CD8-positive, alpha-beta T cell (primary cell): ENCODE measurements at places on chromosomes 2 and 18.

DNA sequence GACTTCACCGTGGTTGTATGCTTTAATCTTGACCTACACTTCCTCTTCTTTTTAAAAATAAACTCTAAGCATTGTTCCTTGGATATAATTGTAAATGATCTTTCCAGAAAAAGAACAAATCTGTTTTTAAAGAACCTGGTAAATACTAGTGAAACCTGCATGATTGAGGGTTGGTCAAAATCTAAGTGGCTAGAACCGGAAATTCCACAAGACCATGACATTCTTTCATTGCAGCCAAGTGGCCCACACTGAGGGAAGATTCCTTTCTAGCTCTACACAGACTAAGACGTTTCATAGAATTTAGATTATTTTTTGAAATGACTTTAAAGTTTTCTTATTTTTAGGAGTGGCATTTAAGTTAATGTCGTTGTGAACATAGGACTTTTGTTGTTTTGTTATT lies 356.7 kb downstream of the NYAP2 start:
- DNase-seq, result no peak

DNA sequence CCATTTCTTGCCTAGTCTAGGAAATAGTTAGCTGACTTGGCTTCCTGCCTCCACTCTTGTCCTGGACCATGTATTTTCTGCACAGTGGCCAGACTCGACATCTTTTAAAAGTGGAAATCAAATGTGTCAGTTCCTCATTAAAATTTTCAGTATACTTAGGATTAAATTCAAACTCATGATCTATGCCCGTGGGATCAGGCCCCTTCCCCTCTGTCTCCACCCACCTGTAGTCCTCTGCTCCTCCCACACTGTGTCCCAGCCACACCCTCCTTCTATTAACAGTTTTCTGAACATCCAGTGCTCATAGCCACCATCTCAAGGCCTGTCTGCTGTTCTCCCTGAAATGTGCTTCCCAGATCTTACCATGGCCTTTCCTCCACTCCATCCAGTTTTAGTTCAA lies 13.3 kb downstream of the ARHGAP25 start:
- DNase-seq, result no peak

DNA sequence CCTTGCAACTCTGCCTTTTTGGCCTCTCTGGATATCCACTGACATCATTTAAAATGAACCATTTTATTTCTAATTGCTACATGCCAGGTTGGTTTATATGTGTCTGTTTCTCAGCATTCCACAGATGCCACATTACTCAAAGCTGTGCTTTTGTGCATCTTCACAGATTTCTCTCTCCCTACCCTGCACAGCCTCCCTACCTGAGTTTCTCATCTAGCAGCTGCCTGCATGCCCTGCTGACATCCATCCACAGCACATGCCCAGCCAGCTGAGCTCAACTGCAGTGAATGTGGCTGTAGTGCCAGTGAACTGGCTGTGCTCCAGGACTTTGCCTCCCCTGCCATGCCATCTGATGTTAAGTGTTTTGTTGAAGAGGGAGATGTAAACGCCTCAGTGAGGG lies 44.5 kb downstream of the PKP4 start:
- DNase-seq, result no peak

GRCh38 chr2:10557506-10558265 lies 109.6 kb upstream of the ODC1 start:
- DNase-seq, result no peak

- DNase-seq, result no peak
These were observed 29.4 kb downstream of the LIPG start for GRCh38 chr18:49591271-49591670.
